ENCODE measurements at places on chromosomes 2 and 18. TPM values are rescaled to one million over a fixed set of nuclear protein-coding genes. Genes with fewer than 3 reads are reported as not detected.
A peak's percentile ranks its signal among the peaks of the same experiment; 100 is the strongest.

NT5C1B gene
- not detected for total RNA-seq

LHCGR gene
- total RNA-seq: not detected

SLC40A1 gene
- 34.9 TPM for total RNA-seq

PTPRN gene
- 8.0 TPM for total RNA-seq

ACVR1C gene
- 1.9 TPM for total RNA-seq

SERPINB13 gene
- not detected for total RNA-seq

CCDC141 gene
- total RNA-seq: 4.5 TPM

FRZB gene
- total RNA-seq: 10.3 TPM

REG3A gene
- total RNA-seq: not detected

KCNS3 gene
- 18.8 TPM for total RNA-seq

LYPD6 gene
- 1.1 TPM for total RNA-seq

EN1 gene
- not detected for total RNA-seq

SGO2 gene
- 2.2 TPM for total RNA-seq

RGPD4 gene
- not detected for total RNA-seq

NCKAP5 gene
- total RNA-seq: under 0.01 TPM

CNDP1 gene
- not detected for total RNA-seq

GRCh38 chr2:7625392-7626138, 708.4 kb downstream of the RNF144A start:
- DNase-seq: no peak

- no peak for DNase-seq
These were observed 82.0 kb upstream of the MEX3C start for GRCh38 chr18:51279367-51279984.

- peak; percentile 59 for DNase-seq
These were observed 41.7 kb downstream of the ATOH8 start for GRCh38 chr2:85795331-85796045.

- DNase-seq: no peak
These were observed 64.4 kb upstream of the DAPL1 start for GRCh38 chr2:158730621-158731140.

DNA sequence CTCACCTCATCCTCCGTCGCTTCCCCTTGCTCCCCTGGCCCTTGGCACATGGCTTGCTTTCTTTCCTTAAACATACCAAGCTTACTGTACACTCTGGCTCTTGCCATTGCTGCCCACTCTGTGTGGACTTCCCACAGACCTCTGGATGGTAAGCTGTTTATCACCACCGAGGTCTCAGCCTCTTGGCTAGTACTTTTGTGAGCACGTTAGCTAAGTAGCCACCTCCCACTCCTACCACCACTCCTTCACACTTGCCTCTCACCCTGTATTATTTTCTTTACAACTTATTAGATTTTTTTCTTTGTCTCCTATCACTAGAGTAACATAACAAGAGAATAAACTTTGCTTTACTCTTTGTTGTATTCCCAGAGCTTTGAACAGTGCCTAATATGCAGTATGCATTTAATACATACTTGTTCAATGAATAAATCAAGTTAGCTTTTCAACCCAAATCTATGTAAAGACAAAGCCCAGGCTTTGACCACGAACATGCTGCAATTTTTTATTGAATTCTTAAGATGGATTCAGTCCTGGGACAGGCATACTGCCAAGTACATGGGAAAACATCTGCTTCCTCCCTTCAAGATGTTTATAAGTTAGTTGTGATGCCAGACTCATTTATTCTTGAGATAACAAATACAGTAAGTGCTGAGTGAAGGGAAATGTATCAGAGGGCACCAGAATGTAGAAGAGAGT, 25.0 kb upstream of the MSGN1 start:
- no peak for DNase-seq

DNA sequence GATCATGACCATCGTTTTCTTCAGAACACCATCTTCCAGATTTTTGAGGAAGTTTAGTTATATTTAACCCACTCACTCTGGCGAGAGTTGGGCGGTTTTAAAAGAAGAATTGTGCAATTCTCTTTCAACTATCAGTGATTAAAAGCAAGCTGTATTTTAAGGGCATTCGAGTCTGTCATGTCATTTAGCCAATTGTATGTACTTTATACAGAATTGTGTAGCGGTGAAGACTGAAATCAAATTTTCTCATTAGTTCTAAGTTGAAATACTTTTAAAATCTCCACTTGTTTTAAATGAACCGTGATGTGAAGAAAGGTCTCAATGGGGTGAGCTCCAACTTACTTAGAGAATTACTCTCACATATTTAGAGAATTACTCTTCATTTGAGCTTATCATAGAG, 214.6 kb upstream of the DTNA start:
- no peak for DNase-seq

DNA sequence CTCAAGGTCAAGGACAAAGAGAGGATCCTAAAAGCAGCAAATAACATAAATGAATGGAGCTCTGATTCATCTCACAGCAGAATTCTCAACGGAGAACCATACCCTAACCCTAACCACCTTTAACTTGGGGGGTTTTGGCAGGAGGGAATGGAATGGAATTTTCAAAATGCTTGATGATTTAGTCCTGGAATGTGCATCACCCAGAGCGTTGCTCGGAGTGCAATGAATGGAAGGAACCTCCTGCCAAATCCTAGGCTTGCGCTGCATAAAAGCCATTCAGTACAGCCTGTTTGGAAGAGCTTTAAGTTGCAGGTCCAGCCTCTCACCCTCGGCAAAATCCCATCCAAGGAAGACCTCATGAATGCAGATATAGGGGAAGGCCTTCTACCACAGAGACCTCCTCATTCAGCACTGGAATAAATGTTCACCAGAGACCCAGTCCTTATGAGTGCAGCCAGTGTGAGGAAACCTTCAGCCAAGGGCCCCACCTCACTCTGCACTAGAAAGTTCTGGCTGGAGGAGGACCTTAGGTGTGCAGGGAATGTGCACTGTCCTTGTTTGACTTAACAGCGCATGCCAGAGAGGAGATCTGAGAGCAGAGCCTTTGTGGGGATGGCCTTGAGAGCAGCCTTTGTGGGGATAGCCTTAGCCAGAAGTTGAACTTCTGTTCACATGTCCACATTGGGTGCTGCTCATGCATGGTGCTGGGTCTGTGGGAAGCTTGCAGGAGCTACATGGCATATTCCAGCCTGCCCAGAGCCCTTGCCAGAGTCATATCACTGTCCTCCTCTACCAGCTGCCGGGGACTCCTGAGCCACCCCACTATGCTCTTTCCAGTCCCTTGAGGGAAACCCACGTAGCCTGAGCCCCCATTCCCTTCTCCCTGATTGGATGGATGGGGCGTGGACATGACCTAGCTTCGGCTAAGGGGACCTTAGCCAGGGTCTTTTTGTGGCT, 30.5 kb downstream of the ASB1 start:
- DNase-seq: no peak

- DNase-seq: no peak
These were observed 245.7 kb upstream of the CTAGE1 start for GRCh38 chr18:22663378-22663777.

- no peak for DNase-seq
These were observed 544.4 kb upstream of the DSEL start for GRCh38 chr18:68060871-68061270.

- DNase-seq: no peak
These were observed 332 bp upstream of the PDCD1 start for GRCh38 chr2:241859017-241859435.

DNA sequence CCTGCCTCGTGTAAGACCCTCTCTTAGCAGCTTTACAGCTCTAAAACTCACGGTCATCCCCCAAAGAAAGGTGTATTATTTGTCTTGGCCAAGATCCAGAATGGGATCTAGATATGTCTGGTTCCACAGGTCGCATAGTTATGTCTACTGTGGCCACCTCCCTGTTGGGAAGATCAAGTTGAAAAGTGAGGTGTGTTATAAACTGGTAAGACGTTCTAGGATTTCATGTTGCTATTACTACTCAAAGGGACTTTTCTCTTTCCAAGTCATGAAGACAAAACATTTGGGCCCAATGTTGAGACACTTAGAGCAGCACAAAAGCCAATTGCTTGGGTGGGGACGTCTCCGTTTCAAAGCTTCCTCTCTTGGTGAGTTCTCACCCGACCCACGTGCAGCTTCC, 766.0 kb downstream of the RNF144A start:
- no peak for DNase-seq

GRCh38 chr2:20430461-20431300, 16.2 kb upstream of the RHOB start:
- peak; percentile 48 for DNase-seq

- DNase-seq: no peak
These were observed 225.0 kb upstream of the NT5C1B start for GRCh38 chr2:18814387-18814786.

DNA sequence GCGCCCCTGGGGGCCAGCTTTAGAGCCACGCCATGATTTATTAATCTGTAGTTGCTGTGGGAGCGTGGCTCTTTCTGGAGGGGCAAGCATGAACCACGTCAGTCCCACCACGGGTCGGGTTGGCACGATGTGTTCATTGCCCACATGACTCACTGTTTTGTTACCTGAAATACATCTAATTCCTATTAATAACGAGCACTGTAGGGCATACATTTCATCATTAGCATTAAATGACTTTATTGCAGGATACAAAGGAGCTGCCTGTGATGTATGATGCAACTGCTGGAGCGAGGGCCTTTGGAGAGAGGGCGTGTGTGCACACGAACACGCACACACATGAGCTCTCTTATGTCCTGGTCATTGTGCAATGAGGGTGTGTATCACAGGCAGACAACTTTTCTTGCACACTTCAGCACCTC, 127.0 kb downstream of the INHBB start:
- peak; percentile 21 for DNase-seq

- peak; percentile 32 for DNase-seq
These were observed 40.0 kb upstream of the FAHD2A start for GRCh38 chr2:95362486-95362885.

- DNase-seq: no peak
These were observed 38.4 kb downstream of the ARL4C start for GRCh38 chr2:234458466-234458865.

DNA sequence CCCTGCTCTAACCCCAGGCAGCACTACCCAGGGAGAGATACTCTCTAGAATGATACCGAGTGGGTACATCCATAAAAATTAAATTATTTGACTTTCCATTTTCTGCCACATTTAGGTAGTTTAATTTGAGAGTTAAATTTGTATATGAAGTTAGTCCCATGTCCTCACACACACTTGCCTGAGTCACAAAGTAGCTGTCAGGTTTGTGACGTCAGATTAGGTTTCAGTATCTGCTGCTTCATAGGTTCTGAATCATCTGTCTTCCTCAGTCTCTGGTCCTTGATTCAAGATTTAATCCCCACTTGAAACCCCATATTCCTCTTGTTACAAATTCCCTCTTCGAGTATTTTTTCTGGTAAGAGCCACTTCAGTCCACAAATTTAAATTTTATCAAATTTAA, 738.6 kb upstream of the FAM98A start:
- DNase-seq: no peak

GRCh38 chr18:74880706-74881278, 283.1 kb downstream of the ZNF407 start:
- DNase-seq: no peak

DNA sequence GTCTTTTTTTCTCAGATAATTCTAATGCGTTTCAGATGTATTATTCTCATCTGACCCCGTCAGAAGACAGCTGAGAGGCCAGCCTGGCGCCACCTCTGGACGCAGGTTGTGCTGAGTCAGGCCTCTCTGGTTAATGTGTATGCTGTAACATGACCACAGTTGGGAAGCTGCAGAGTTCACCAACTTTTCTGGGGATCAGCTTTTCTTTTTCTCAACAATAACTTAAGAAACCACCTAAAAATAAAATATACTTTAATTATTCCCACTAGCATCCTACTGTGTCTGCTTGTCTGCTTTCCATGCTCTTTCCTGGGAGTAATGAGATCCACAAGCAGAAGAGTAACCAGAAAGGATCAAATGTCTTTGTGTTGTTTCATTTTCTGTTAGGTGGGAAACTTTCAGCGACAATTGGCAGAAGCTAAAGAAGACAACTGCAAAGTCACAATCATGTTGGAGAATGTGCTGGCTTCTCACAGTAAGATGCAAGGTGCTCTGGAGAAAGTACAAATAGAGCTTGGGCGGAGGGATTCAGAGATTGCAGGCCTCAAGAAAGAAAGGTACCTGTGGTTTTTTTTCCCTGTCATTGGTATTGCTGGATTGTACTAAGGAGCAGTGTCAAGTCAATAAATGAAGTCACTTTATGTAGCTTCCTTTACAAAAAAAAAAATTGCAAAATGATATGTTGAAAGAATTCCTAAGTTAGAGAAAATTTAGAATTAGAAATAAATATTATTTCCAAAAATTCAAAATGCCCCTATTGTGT, 79.8 kb downstream of the CCDC150 start:
- DNase-seq: no peak

GRCh38 chr2:163667064-163667887, 68.5 kb downstream of the FIGN start:
- DNase-seq: no peak

GRCh38 chr2:203659331-203660049, 46.9 kb upstream of the CD28 start:
- DNase-seq: no peak

- no peak for DNase-seq
These were observed 343 bp upstream of the CD302 start for GRCh38 chr2:159798376-159798725.

GRCh38 chr18:58211510-58211909, 167.5 kb downstream of the NEDD4L start:
- no peak for DNase-seq

DNA sequence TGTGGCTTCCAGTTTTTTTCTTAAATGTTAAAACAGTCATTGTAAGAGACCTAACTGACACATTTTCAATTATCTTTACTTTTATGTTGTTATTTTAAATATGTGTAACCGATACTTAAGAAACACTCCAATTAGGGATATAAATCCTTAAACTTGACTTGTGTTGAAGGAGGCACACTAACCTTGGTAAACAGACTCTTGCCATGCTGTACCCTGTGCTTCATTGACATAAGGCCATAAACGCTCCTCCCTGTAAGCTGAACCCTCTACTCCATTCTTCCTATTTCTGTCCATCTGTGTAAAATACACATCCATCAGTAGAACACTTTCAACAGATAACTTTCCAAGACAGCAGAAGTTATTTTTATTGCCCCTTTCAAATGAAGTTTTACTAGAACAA, 780.5 kb upstream of the FAM98A start:
- no peak for DNase-seq

- DNase-seq: no peak
These were observed 156.8 kb downstream of the ANTXR1 start for GRCh38 chr2:69169655-69170389.

- no peak for DNase-seq
These were observed 1.6 kb downstream of the ATOH8 start for GRCh38 chr2:85755122-85756027.

DNA sequence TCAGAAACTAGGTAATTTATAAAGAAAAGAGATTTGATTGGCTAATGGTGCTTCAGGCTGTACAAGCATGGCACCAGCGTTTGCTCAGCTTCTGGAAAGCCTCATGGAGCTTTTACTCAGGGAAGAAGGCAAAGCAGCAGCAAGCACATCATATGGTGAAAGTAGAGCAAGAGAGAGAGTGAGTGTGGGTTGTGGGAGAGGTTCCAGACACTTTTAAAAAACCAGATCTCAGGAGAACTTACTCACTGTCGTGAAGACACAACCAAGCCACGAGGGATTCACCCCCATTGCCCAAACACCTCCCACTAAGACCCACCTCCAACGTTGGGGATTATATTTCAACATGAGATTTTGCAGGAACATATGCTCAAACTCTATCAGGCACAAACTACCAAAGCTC, 554.6 kb upstream of the TNP1 start:
- no peak for DNase-seq
